ENCODE measurements at places on chromosomes 5 and 9.

DNA sequence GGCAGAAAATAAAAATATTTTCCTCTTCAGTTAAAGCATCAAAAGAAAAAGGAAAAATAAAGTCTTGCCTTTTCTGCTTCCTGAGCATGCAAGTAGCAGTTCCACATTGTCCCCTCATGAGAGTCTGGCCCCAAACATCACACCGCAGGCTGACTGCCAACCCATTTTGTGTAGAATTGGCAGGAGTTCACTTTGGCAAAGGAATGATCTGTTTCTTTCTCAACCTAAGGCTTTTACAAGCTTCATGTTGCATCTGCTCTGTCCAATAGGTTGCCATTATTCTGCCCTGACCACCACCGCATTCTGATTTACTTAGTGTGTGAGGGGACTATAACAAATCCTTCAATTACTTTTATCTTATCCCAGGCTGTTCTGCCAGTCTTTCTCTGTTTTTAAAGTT, 249.5 kb downstream of the ISL1 start:
- no peak for DNase-seq

DNA sequence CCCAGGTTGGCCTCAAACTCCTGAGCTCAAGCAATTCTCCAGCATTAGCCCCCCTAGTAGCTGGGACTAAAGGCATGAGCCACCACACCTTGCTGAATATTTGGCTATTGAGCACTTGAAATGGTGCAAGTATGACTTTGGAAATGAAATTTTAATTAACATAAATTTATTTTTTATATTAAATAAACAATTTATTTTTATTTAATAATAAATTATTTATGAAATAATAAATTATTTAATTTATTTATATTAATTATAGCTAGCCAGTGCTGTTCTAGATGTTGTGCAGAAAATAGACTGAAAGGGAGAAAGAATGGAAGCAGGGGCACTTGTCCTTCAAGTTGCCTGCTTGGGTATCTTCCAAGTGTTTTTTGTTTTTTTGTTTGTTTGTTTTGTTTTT, 40.0 kb upstream of the CTNNA1 start:
- DNase-seq = no peak

DNA sequence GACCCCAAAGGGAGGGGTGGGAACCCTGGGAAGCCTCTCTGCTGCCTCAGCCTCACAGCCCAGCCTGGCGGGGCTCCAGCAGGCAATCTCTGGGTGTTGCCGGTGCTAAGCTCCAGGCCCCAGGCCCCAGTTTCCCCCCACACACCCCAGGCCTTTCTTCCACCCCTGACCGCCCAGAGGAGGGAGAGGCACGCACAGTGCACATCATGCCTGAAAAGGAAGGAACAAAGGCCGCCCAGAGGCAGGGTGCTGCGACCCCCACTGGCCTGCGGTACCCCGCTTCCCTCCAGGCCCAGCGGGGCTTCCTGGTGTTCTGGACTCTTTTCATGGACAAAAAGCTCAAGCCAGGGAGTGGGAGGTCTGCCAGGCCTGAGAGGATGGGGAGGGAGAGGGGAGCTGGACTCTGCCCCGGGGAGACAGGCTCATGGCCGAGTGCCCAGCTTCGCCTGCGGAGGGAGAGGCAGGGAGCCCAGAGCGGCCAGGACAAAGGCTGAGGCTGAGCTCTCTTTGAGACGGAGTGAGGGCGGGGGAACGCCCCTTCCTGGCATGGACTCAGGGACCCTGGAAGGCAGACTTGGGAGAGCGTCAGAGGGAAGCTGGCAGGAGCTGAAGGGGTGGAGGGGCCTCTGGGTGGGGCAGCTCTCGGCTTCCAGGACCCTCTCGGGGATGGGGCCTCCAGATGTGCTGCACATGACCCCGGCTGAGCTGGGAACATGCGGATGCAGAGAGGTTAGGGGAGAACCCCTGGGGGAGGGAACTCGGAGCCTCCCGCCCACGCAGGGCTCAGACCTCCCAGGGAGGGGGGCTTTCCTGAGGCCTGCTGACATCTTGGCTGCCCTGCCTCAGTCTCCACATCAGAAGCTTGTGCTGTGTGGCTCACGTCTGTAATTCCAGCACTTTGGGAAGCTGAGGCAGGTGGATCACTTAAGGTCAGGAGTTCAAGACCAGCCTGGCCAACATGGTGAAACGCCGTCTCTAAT, 1.8 kb upstream of the ENTPD2 start:
- DNase-seq = no peak

GRCh38 chr5:163995206-163995605, 489.8 kb downstream of the MAT2B start:
- no peak for DNase-seq

GRCh38 chr5:62142351-62142750, 163.7 kb upstream of the KIF2A start:
- DNase-seq = no peak

- DNase-seq = no peak
Measured at GRCh38 chr9:78519786-78520185, 222.9 kb downstream of the PSAT1 start.

DNA sequence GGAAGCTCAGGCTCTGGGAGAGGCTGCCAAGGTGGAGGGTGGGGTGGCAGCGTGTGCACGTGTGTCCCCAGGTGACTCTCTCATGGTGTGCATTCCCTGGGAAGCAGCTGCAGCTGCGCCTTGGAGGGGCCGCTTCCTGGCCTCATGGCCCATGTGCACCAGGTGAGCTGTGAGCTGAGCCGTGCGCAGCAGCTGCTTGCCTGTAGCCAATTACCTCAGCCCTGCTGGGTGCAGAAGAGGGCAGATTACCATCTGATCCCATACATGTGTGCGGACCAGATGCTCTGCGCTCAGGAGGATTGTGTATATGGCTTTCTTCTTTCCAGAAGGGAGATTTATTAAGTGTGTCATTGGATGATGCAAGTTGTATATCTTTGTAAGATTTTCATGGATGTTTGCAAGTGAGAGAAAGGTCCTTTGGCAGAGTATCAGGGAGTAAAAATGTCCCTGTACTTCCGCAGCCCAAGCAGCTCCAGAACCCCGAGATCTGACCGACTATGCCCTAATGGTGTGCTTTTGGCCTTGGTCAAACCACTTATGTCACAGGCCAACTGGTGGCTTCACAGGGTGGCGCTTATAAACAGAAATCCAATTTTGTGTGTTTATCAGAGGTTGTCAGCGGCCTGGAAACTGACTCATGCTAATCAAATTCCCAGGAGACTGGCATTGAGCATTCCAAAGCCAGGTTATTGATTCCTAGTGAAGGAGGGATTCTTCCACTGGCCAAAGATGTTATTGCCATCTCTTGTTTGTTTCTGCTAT, 229.3 kb downstream of the GOLPH3 start:
- no peak for DNase-seq

GRCh38 chr5:168314735-168315411, 23.4 kb downstream of the WWC1 start:
- DNase-seq = no peak

DNA sequence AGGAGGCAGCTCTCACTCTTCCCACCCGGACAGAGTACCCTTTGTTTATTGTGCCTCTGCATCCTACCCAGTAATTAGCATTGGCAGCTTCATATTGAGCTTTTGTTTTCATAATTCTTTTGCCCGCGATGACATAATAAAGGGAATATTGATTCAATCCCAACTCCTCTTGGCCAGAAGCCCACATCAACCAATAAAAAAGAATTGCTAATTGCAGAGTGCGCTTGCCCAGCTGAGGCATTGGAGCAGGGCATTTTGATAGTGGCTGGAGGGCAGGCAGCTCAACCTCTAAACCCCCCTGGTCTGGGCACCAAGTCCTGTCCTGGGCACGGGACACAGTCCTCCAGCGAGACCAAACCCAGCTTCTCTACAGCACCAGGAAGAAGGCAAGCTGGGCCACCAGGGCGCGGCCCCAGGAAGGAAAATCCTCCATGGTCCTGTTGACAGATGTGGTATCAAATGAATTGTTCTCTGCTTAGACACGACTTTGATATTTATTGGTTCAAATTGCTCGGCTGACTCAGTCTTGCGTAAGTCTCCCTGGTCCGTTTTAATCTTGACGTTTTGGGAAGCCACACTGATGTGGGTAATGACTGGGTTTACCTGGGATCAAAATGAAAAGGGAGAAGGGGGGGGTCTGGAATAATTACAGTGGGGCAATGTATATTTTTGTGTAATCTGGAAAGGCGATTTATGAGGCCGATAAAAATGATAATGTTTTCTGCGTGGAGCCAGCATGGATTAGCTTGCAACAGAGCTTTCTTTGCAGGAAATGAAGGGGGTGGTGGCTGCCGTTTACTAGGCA, 220.7 kb upstream of the MSX2 start:
- DNase-seq = no peak

DNA sequence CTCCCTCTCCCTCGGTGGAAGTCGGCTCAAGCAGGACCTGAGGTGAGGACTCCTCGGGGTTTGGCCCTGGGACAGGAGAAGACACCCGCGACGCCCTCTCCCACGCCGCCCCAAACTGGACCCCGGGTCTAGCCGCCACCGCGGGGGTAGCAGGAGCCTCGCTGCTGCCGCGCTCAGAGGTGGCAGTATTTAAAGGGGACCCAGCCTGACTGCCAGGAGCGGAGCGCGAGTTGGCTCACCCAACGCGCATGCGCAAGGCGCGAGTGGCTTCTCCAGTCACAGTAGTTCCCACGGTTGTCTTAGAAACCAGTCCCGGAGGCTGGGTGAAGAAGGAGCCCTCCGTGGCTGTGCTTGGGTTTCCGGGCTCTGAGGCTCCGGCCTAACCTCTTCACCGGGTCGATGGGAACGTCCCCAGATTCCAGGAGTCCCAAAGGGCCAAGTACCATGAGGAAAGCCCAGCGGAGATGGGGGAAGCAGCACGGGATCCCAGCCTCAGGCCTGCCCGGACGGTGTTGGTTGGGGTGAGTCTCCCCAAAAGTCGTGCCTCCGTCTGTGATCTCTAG, 477.8 kb downstream of the SPATA31A7 start:
- no peak for DNase-seq
